ENCODE measurements at places on chromosomes 6 and 20.

- DNase-seq: peak; percentile 82
These were observed at the start of the genes QRSL1 and RTN4IP1 for GRCh38 chr6:106629103-106629858. Gene QRSL1, plus strand, starts transcription at chr6:106629578. Its CDS starts 104 bp downstream, at chr6:106629682. Gene RTN4IP1, minus strand, starts transcription at chr6:106629498. Its CDS starts 477 bp downstream, at chr6:106629021.

DNA sequence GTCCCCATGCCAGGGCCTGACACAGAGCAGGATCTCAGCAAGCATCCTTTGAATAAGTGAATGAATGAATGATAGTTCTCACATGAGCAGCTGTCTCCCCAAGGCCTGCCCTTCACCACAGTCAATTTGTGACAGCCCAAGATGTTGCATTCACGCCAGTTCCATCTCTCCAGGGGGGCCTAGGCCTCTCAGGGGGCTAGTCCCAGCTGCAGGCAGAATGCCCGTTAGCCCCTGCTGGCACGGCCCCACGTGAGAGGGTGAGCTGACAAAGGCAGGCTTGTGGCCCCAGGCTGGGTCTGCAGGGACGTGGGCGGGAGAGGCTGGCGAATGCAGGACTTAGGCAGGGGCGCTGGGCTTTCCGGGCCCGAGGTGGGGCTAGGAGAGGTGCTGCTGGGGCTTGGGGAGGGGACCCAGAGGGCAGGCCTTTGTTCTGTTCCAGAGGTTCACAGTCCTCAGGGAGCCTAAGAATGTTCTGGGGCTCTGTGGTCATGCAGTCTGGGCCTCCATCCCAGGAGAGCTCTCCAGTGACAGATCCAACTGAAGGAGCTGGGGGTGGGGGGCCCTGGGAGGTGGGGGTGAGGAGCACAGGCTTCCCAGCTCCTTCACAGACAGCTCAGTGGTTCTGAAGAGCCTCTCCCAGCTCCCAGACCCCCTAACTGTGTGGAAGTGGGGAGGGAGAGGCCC is 30.5 kb upstream of the TLDC2 start:
- no peak for DNase-seq

GRCh38 chr20:54063580-54063979 is 6.8 kb downstream of the BCAS1 start:
- DNase-seq: no peak

DNA sequence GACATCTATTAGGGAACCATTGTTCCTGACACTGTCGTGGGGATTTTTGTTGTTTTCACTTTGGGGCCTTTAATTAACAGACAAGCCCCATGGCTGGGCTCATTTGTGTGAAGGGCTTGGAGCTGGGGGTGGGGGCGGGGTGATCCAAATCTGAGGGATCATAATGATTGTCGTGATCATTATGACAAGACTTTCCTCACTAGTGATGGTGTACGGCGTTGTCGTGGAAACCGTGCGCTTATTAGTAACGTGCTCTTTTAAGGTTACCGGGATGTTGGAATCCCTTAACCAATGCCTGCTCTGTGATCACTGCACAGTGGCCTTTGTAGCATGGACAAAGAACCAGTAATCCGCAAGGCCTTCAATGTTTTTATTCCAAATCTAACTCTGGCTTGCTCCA is 18.6 kb downstream of the PDYN start:
- no peak for DNase-seq

- DNase-seq: no peak
These were observed 529.1 kb upstream of the CITED2 start for GRCh38 chr6:139903411-139904157.

DNA sequence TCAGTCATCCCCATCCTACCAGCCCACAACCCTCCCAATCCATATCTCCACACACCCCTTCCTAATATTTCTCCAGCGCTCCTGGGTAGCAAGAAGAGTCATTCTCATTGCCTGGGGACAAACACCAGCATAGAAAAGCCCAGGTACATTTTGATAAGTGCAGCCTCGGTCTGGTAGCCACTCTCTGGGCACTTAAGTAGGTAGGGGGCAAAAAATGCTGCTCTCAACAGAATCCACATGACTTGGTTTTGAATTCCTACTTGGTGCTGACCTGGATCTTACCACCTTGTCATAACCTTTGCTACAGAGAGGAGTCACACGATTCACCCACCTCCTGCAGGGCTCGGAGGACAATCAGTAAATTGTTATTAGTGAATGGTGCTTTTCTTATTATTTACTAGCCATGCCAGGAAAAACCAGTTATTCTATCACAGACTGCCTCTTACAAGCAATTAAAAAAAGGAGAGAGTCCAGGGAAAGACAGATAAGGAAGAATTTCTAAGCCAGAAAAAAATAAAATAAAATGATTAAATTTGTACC is 249.1 kb downstream of the LY86 start:
- DNase-seq: no peak

- no peak for DNase-seq
These were observed 8.9 kb downstream of the EHMT2 start for GRCh38 chr6:31888276-31889258.

All from fibroblast of skin of left biceps (primary cell).